CD8-positive, alpha-beta memory T cell (primary cell): ENCODE measurements at places on chromosomes 6 and 20. TPM values are rescaled to one million over a fixed set of nuclear protein-coding genes. Genes with fewer than 3 reads are reported as not detected.

Gene MUC21
- not detected for total RNA-seq

Gene FGD2
- total RNA-seq: 1.3 TPM

Gene ASIP
- not detected for total RNA-seq

Gene CLPSL1
- not detected for total RNA-seq

Gene SNAP25
- not detected for total RNA-seq

Gene DEFB118
- not detected for total RNA-seq

Gene CAPN11
- total RNA-seq: not detected

Gene SLC4A11
- 3.1 TPM for total RNA-seq

- peaks cover 13% of the 10 kb centered on the region for H3K4me1 ChIP-seq
- peaks cover 26% of the 10 kb centered on the region for H3K36me3 ChIP-seq
- no peak overlapping the region for H3K27ac ChIP-seq
- no peak overlapping the region for H3K4me3 ChIP-seq
- H3K27me3 ChIP-seq: no peaks in the 10 kb centered on the region
Measured at GRCh38 chr20:34072076-34072475, 40.0 kb downstream of the EIF2S2 start.

DNA sequence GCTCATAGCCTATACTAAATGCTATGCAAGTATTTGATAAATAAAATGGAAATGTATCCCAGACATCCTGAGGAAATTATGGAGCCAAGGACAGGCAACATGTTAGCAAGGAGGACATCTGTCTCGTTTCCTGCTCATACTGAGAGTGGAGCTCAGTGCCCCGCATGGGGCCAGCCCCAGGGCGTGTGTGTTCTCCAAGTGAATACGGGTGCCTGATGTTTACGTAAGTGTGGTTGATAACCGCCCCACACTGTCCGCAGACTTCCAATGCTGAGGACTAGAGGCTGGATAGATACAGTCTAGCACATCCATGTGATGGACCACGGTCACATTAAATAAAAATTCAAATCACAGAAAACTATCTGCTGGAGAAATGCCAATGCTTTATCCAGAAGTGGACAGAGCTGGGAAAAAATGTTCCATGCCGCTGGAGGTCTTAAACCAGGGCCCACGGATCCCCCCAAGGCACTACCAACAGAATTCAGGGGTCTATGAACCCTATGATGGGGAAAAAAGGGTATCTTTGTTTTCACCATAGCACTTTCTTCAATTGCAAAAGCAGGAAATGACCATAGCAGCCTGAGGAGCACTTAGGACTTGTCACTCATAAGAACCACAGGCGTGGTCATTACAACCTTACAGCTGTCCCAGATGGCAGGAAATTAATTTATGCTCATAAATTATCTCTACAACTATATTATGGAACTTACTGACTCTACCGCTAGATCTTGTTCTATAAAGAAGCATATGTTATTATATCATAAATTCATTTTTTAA lies 24.9 kb downstream of the TGM2 start:
- no peaks in the 10 kb centered on the region for H3K27me3 ChIP-seq
- H3K36me3 ChIP-seq: no peaks in the 10 kb centered on the region
- H3K4me1 ChIP-seq: no peaks in the 10 kb centered on the region
- H3K4me3 ChIP-seq: no peak overlapping the region

DNA sequence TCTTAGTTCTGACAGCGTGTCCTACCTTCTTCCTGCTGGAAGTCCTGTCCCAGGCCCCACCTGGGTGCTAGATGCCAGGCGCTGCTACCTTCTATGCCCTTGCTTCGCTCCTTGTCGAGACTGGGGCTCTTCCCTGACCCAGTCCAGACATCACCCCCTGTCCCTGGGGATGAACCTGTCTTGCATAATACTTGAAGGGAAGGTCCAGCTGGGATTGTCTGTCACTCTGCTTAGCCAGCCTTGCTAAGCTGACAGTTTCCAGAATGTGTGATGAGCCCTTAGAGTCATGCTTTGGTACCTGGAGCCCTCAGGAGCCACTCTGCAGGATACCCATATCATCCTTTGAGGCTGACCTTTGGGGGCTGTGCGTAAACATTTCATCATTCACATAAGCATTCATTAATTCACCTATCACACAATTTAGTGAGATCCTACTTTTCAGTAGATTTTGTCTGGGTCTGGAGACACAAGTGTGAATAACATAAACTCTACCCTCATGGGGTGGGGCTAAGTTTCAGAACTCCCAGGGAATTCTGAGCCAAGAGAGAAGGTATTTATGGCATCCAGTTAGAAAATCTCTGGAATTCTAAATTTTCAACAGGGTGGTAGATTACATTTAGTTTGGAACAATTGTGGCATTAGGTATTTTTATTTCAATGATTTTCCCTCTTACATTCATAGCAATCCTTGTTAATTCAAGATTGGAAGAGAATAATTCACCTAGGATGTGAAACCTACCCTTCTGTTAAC lies 151.1 kb upstream of the HDAC2 start:
- no peak for DNase-seq

GRCh38 chr20:7841291-7841970 lies 98.8 kb downstream of the HAO1 start:
- DNase-seq: no peak
- no peaks in the 10 kb centered on the region for H3K27me3 ChIP-seq
- H3K4me1 ChIP-seq: no peaks in the 10 kb centered on the region
- H3K4me3 ChIP-seq: no peak overlapping the region
- no peaks in the 10 kb centered on the region for H3K36me3 ChIP-seq

DNA sequence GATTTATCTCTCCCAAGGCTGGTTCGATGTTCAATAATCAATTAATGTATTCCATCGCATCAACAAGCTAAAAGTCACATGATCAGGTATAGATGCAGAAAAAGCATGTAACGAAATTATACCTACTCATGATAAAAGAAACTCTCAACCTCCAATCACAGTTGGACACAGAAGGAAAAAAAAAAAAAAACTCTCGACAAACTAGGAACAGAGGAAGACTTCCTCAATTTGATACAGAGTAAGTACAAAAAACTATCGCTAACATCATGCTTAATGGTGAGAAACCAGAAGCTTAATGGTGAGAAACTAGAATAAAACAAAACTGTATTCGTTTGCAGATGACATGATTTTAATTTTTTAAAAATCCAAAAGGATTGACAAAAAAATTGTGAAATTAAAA lies 62.0 kb upstream of the SMIM29 start:
- H3K27ac ChIP-seq: no peak overlapping the region
- H3K4me1 ChIP-seq: peaks cover 10% of the 10 kb centered on the region
- H3K4me3 ChIP-seq: no peak overlapping the region
- H3K27me3 ChIP-seq: no peaks in the 10 kb centered on the region

DNA sequence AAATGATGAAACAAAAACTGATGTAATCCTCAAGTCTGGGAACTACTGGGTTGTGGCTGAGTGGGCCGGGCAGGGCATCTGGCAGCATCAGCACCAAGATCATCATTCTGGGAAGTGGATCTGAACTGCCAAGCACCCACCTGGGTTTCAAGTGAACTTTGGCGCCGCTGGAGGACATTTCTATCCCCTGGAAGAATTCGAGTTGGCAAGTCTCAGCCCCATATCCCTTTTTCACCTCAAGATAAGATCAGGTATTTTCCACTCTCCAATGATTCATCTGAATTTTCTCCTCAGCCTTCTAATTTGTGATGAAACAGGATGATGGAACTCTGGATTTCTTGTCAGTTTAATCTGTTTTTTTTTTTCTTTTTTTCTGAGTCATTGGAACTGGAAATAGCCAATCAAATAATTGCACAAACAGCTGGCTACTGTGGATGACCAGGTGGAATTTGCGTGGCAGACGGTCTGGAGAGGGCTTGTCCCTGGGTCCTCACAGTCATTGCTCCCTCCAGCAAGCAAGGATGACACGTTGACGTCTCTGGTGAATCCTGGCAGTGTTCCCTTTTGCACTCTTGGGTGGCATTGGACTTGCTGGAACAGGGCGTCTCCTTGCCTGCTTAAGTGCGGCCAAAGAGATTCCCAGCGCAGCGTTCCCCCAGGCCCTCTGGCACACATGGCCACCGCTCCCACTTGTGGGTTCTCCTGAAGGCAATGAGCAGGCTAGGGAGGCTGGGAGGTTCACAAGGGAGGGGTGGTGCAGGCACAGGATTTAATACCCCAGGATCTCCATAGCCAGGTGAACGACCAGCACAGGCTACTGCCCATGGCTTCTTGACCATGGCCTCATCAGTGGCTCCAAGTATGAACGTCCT lies 80.4 kb downstream of the DHX35 start:
- H3K36me3 ChIP-seq: peaks cover 9% of the 10 kb centered on the region
- no peaks in the 10 kb centered on the region for H3K4me1 ChIP-seq
- no peak for DNase-seq
- H3K27me3 ChIP-seq: no peaks in the 10 kb centered on the region

DNA sequence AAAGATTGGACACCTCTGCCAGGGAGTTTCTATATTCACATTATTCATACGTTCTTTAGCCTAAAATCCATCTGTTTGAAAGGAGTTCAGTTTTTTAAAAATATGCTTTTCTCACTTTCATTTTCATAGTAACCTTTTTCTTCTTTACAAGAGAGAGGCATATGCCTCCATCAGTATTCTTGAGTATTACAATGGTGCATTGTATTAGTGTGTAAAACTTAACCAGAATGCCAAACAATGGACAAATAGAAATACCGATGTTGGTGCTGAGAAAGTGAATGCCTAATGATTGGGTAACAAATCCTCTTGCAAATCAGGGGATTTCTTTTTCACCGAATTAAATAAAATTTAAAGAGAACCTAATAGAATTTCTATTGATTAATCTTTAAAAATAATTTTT lies 163.2 kb upstream of the LAMA2 start:
- no peaks in the 10 kb centered on the region for H3K36me3 ChIP-seq
- H3K4me3 ChIP-seq: no peak overlapping the region
- H3K27ac ChIP-seq: no peak overlapping the region
- H3K27me3 ChIP-seq: peaks cover 3% of the 10 kb centered on the region
- DNase-seq: no peak

DNA sequence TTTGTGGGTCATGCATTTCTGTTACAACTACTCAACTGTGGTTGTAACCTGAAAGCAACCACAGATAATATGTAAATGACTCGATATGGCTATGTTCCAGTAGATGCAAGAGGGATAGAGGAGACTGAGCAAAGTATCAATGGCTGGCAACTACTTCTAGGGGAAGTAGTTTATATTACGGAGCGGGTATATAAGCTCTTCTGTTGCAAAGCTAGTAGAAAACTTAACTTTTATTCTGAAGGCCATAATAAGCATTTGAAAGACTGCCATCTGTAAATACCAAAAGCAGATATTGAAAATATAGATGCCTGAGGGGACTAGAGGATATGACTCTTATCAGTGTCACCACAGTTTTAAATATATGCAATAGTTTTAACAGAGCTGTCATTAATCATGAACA lies 655.3 kb downstream of the PHF3 start:
- no peaks in the 10 kb centered on the region for H3K4me1 ChIP-seq
- no peak overlapping the region for H3K27ac ChIP-seq
- no peak for DNase-seq
- no peak overlapping the region for H3K4me3 ChIP-seq
- H3K27me3 ChIP-seq: no peaks in the 10 kb centered on the region

DNA sequence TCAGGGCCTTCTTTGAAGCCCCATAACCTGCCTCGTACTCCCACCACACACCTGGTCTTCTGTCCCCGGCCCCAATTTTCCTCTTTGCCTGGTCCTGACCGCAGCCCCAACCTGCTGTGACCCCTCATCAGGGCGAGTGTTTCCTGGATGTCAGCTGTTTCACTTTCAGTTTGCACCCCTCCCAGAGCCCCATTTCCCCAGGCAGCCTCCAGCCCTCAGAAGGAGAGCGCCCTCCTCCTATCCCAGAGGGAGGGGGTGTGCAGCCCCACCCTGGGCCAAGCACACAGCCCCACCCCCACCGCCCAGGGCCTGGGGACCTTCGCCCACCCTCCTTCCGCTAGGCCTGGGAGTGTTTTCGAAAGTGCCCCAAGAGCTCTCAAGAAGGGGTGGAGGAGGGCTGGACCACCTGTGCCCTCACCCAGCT lies 1.5 kb downstream of the BAK1 start:
- peak overlapping the region; percentile 90 for H3K27ac ChIP-seq
- peaks cover 25% of the 10 kb centered on the region for H3K4me1 ChIP-seq
- no peaks in the 10 kb centered on the region for H3K27me3 ChIP-seq

- no peak for DNase-seq
- no peak overlapping the region for H3K27ac ChIP-seq
- no peaks in the 10 kb centered on the region for H3K4me1 ChIP-seq
Measured at GRCh38 chr6:33656844-33657243, 35.7 kb downstream of the ITPR3 start.

- no peak overlapping the region for H3K4me3 ChIP-seq
- no peaks in the 10 kb centered on the region for H3K36me3 ChIP-seq
- no peak overlapping the region for H3K27ac ChIP-seq
- H3K27me3 ChIP-seq: no peaks in the 10 kb centered on the region
- no peak for DNase-seq
Measured at GRCh38 chr6:38836585-38836984, 121.5 kb downstream of the DNAH8 start.

- H3K36me3 ChIP-seq: no peaks in the 10 kb centered on the region
- H3K27ac ChIP-seq: no peak overlapping the region
- no peak overlapping the region for H3K4me3 ChIP-seq
- no peaks in the 10 kb centered on the region for H3K4me1 ChIP-seq
Measured at GRCh38 chr20:60528141-60528540, 569.9 kb downstream of the CDH26 start.

DNA sequence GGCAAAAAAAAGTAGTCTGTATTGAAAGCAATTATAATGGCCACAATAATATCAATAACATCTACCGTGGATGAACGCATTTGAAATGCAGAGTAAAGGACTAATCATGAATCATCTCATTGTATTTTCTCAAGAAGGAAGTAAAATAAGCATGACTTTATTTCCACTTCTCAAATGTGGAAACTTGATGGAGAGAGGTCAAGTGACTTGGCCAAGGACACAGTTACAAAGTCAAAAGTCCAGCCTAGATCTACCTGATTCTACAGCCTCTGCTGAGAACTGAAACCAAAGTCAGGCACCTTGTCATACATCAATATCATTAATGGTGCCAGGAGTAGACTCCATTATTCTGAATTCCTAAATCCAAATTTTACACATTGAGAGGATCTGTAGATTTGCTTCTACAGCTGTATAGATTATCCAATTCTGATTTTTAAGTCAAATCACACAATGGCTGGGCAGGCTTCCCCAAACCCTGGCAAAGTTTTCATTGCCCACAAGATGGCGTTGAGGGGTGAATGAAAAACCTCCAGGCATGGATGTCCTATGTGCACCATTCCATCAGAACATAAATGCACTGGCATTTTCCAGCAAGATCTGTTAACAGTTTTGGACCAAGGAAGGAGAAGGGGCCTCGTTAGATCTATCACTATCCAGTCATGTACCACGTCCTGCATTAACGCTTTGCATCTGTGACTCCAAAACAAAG lies 423.1 kb downstream of the MAFB start:
- no peak for DNase-seq
- no peaks in the 10 kb centered on the region for H3K36me3 ChIP-seq
- H3K27ac ChIP-seq: no peak overlapping the region
- H3K4me3 ChIP-seq: no peak overlapping the region
- H3K27me3 ChIP-seq: no peaks in the 10 kb centered on the region

GRCh38 chr20:50338479-50339391 lies 148.1 kb downstream of the CEBPB start:
- peak; percentile 39 for DNase-seq
- H3K4me3 ChIP-seq: peak overlapping the region; percentile 38
- H3K36me3 ChIP-seq: no peaks in the 10 kb centered on the region
- peaks cover 22% of the 10 kb centered on the region for H3K4me1 ChIP-seq
- no peaks in the 10 kb centered on the region for H3K27me3 ChIP-seq

GRCh38 chr6:109124219-109124618 lies 28.9 kb downstream of the CEP57L1 start:
- no peak for DNase-seq
- H3K27ac ChIP-seq: no peak overlapping the region
- H3K4me1 ChIP-seq: no peaks in the 10 kb centered on the region
- H3K4me3 ChIP-seq: no peak overlapping the region
- no peaks in the 10 kb centered on the region for H3K27me3 ChIP-seq
- no peaks in the 10 kb centered on the region for H3K36me3 ChIP-seq
